RCC 7860 (cell line): ENCODE measurements at places on chromosomes 12 and 14.
A peak's percentile ranks its signal among the peaks of the same experiment; 100 is the strongest.

DNA sequence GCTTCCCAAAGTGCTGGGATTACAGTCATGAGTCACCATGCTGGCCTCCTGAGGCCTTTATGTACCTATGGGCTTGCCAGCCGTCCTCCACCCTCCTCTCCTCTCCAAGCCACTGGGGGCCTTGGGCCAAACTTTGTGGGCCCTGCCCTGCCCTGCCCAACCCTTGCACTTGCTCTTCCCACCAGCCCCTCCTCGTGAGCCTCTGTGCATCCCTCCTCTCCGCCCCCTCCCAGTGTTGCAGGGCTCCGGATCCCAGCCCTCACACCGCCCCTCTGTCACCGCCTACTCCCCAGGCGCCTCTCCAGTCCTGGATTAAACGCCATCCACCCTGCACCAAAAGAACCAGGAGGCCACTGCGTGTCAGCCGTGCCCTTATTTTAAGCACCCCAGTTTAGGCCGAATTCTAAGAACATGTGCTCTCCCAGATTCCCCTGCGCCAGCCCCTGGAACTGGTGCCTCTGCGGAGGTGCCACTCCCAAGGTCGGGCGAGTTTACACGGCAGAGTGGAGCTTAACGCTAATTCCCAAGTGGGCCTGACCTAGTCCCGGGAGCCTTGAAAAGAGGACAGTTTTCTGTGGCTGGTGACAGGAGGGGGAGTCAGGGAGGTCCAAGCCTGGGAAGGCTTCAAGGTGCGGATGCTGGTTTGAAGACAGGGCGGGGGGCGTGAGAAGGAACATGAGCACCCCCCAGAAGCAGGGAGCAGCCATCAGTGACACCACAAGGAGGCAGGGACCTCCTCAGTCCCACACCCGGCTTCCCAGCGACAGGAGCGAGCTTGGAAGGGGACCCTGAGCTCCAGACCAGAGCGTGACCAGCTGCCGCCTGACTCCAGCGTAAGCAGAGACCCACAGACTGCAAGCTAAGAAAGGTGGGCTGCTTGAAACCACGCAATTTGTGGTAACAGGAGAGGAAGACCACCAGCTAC is 21.2 kb upstream of the CDCA4 start:
- DNase-seq = no peak

DNA sequence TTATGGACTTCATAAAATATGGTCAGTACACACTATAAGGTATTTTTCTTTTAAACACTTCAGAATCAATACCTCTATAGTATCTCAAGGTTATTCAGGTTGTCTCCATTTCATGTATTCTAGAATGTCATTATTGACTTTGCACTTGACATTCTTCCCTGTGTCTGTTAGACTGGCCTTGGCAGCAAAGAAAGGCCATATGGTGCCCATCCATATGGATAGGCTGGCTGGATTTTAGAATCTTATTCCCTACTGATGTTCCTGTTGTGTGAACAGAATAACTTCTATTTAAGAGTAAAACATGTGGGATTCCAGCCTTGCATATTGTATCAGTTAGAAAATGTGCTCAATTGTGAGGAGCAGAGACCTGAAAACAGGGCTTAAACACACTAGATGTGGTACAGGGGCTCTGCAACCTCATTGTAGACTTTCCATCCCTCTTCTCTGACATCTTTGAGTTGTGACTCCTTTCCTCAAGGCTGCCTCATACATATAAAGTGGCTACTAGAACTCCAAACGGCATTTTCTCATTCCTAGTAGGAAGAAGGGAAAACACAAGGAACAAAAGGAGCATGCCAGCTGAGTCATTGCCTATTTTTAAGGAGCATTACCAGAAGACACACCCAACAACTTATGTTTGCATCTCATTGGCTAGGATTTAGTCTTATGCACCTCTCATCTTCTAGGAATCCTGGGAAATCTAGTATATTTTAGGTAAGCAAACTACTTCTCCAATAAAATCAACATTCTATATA is 221.2 kb upstream of the TMPO start:
- DNase-seq = no peak

- no peak for DNase-seq
These were observed 78.9 kb upstream of the DICER1 start for GRCh38 chr14:95236221-95236620.

- DNase-seq = no peak
These were observed 10.3 kb downstream of the MIS18BP1 start for GRCh38 chr14:45242706-45243105.

DNA sequence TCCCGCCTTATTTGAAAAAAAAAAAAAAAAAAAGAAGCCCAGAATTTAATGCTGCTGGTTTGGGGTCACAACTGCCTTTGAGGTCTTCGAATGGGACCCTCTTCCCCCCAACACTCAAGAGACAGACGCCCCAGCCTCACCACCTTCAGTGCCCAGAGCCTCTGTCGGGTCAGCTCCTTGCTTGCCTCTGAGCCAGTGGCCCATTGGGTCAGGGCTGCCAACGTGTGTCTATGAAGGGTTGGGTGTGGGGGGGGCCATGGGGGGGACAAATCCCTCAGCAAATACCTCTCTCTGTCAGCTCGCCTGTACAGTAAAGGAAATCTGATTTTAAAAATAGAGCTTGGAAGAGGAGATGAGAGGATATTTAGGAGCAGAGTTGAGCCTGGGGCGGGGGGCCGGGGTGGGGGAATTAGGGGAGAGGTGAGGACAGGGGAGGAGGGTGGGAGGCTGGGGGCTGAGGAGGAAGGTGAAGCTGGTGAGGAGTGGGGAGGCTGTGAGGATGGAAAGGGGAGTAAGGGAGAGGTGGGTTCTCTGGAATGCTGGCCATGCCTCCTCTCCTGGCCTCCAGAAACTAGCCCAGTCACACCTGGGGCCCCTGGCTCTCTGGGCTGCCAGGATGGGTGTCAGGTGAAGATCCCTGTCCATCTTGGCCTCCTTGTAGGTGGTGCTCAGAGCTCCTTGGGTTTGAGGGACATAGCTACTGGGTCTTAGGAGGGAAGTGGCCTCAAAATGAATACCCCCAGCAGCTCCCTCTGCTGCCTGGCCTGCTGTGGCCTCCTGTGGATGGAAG is 13.3 kb downstream of the RTL1 start:
- no peak for DNase-seq

DNA sequence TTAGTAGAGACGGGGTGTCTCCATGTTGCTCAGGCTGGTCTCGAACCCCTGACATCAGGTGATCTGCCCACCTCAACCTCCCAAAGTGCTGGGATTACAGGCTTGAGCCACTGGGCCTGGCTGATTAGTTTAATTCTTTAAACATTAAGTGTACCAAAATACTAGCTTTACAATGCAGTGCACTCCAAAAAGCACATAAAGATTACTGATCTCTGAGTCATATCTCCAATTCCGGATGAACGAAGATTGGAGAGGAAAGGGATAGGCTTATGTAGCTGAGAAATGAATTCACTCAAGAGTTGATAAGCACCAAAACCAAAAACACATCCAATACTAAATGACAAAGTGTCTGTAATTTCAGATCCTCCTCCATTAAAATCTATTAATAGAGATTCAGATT is 15.1 kb downstream of the NAV3 start:
- DNase-seq = no peak

DNA sequence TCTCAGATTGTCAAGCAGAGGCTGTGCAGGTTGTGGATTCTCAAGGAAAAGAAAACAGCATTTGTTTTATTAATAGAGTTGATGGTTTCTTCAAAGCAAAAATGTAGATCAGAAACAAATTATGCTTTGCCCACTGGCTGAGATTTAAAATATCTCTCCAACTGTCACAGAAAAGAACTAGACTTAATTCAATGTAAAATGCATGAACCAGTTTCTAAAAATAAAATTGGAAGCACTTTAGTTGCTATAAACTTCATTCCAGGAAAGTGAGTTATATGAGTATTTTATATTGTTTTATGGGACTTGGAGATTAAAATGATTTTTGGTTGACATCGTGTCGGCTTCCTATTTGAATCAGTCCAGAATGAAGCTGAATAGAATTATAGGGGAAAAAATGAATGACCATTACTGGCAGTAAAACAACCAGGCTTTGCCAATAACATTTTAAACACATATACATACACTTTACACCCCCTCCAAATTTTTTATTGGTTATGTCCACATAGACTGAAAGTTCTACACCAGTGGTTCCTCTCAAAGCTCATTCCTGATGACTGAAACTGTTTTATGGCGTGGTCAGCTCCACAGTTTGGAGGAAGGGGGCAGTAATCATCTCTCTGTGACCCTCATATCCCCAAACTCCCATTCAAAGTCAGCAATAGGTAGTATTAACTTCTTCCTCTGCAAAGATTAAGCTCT is 55.5 kb upstream of the DAAM1 start:
- no peak for DNase-seq

DNA sequence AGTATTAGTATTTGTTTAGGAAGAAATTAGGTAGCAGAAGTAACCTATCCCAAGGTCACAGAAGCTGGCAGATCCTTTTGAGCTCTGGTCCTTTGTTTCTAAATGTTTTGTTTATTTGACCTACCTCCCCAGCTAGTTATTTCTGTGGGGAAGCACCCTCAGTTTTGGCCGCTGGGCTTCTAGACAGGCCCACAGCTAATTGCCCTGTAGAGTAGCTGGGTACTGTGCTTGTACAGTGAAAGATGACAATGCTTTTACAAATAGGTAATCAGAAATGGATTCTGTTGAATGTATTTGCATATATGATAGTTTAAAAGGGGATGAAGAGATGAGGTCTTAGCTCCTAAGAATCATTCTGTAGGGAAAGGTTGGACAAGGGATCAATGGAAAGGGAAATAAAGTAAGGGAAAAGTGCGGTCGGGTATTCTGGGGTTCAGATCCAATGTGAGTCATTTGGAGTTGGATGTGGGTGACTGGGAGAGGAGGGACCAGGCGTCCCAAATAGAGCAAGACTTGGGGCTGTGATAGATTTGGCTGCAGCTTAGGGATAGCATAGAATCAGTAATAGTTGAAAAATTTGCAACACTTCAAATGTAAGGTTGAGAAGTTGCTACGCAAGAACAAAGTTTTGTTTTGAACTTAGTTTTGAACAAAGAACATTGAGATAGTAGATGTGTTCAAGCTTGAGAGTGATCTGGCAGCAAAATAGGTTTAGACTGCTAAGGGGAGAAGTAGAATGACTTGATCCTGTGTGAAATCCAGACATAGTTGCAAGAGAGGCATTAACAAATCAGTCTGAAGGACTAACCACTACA is 3.6 kb downstream of the NUDT4 start:
- DNase-seq = no peak

- no peak for DNase-seq
These were observed 1.9 kb upstream of the KRT18 start for GRCh38 chr12:52946797-52947547.

DNA sequence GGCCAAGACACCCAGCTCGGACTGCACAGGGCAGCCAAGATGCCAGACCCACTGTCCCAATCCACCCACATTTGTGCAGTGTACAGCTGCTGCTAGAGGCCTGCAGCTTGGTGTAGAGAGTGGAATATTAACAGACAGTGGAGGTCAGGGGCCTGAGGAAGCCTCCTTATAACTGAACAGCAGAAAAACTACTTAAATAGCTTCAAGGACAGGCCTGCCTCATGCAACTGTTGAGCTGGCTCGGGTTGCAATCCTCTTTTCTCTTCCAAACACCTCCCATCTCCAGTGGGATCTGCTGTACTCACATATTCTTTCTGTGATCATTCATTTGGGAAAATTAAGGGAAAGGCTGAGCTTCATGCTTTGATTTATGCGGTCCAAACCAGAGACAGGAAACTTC is 1043.2 kb upstream of the TMEM132C start:
- DNase-seq = no peak

DNA sequence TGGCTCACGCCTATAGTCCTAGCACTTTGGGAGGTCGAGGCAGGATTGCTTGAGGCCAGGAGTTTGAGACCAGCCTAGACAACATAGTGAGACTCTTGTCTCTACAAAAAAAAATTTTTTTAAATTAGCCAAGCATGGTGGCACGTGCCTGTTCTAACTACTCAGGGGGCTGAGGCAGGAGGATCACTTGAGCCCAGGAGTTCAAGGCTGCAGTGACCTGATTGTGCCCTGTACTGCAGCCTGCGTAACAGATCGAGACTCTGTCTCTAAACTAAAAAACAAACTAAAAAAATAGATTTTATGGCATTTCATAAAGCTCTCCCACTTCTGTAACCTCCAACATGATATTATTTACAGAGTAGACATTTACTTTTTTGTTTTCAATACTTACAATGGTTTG is 29.6 kb downstream of the PNMA1 start:
- no peak for DNase-seq

GRCh38 chr12:128567730-128568129 is 256.0 kb downstream of the SLC15A4 start:
- no peak for DNase-seq

DNA sequence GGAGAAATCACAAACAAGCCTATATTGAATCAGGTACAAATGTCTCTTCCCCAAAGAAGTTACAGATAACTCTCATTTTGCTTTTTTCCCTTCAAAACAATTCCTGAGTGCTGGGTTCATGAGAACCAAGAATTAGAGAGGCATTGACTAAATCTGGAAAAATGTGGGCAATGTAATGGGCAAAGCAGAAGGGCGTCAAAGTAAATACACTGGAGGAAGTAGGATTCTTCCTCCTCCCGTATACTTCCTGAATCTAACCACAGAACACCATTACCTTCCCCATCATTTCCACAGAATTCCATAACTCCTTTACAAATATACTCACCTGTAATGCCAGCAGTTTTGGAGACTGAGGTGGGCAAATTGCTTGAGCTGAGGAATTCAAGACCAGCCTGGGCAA is 3.0 kb upstream of the RBMS2 start:
- DNase-seq = peak; percentile 55

- DNase-seq = no peak
These were observed 55.1 kb downstream of the IFT81 start for GRCh38 chr12:110179291-110179690.

DNA sequence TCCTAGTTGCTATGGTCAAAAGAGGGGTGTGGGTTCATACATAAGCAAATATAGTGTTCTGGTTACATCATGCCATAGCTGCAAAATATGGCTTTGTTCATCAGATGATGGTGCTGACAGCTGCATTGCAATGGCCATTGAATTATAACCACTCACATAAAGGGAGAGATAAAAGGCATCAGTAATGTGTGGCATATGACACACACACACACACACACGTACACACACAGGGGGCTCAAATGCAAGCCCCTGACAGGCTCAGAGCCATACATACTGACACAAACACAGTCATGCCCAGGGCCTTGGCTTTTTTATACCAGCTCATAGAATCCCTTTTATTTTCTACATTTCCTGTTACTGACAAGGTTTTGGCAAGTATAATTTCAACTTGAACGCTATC is 698.9 kb downstream of the BCL11B start:
- DNase-seq = no peak

DNA sequence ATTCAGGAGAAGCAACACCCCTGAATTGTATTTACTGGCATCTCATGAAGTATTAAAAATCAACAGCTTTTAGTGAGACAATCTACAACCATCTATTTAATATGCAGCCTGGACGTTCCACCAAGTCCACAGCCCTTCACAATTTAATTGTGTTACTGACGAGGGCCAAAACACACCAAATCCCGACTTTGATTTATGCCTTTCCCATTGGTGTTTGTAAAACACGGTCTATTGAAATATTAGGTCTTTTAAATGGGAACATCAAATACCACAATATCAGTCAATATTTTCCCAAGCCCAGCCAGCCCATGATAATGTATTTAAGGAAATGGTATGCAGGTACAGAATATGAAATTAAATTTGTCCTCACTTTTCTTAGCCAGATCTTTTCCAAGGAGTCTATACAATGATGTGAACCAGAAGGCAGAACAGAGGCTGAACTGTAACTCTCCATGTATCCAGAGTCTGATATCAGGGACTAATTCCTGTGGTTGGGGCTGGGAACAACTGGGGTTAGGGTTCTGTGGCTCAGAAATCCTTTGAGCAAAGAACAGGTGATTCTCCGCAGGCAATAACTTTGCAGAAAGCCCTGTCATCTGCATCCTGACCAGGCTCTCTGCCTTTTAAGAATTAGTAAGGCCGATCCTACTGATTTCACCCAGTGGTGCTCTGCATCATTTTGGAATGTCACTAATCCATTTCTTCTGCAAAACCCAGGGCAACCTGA is 179.3 kb upstream of the GZMB start:
- DNase-seq = no peak
